ENCODE measurements at places on chromosomes 13 and 19. TPM values are rescaled to one million over a fixed set of nuclear protein-coding genes. Genes with fewer than 3 reads are reported as not detected.

Gene GET3
- 52.0 TPM for total RNA-seq

Gene HSD17B14
- total RNA-seq = 0.61 TPM

Gene SSC5D
- total RNA-seq = 2.1 TPM

Gene CNFN
- not detected for total RNA-seq

Gene PRKACA
- total RNA-seq = 270 TPM

Gene ATXN8OS
- not detected for total RNA-seq

Gene ZNF865
- total RNA-seq = 40.4 TPM

Gene KRTDAP
- not detected for total RNA-seq

Gene IL11
- total RNA-seq = not detected

Gene APOC4
- not detected for total RNA-seq

Gene C19orf38
- 1.2 TPM for total RNA-seq

Gene CFAP97D2
- not detected for total RNA-seq

Gene RUBCNL
- total RNA-seq = 1.1 TPM

Gene ZNF101
- total RNA-seq = 1.5 TPM

Gene LGALS14
- not detected for total RNA-seq

Gene SIGLEC9
- 2.0 TPM for total RNA-seq

Gene LGI4
- total RNA-seq = 3.3 TPM

Gene EBI3
- total RNA-seq = 0.64 TPM

Gene C19orf18
- 0.83 TPM for total RNA-seq

Gene SHISA7
- not detected for total RNA-seq

Gene NAPSA
- 0.29 TPM for total RNA-seq

Gene TRAPPC2B
- 13.9 TPM for total RNA-seq

Gene TMEM59L
- total RNA-seq = 2.8 TPM

Gene CD70
- not detected for total RNA-seq

Gene IZUMO2
- not detected for total RNA-seq

Gene CGB5
- not detected for total RNA-seq

Gene EFNB2
- total RNA-seq = 10.8 TPM

Gene GPR18
- total RNA-seq = not detected

Gene PTBP1
- total RNA-seq = 60.1 TPM

Gene GZMM
- total RNA-seq = not detected

Gene ZNF473
- 5.7 TPM for total RNA-seq

Gene ZNF530
- 2.9 TPM for total RNA-seq

Gene UGGT2
- total RNA-seq = 6.7 TPM

Gene ZNF563
- total RNA-seq = 1.7 TPM

Gene TMEM238
- 1.1 TPM for total RNA-seq

Gene DAND5
- total RNA-seq = 0.26 TPM

Gene COLGALT1
- total RNA-seq = 21.5 TPM

Gene MEF2B
- 0.65 TPM for total RNA-seq

Gene DACH1
- total RNA-seq = 1.1 TPM

Gene ZNF616
- 6.2 TPM for total RNA-seq

Gene TUBA3C
- not detected for total RNA-seq
